Left lung (tissue), 14 donors: ENCODE measurements at places on chromosomes 5 and 9.

DNA sequence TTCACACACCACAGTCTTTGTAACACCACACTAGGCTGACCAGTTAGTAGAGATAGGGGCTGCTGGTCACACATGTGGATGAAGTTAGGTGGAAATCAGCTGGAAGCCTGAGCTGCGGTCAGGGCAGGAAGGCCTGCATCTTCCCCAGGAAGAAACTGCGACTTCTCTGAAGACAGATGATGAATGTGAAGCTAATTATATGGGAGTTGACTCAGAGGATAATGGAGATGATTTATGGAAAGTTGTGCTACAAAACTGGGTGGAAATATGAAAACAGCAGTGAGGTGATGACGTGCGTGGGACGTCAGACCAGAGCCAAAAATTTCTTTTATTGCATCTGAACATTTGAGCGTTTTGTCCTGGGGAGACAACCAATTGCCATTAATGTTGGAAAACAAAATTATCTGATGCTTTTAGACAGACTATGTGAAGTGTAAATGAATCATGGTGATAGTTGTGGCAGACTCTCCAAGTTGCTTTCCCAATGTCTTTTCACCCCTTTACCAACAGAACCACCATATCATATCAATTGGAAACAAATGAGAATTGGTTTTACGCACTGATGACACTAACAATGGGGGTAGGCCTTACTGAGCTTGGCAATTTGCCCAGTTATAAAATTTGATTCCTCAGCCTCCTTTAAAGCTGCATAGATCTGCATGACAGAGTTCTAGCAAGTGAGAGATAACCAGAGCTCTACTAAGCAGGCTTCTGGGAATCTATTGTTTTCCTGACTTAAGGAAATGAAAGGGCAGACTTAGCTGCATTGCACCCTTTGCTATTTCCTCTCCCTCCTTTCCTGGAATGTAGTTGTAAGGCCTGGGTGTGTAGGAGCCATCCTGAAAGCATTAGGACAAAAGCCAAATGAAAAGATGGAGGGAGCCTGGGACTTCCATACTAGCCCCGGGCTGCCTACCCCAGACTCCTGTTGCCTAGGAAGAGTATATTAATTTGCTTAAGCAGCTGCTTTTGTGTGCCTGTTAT, 84.0 kb downstream of the RAB3C start:
- DNase-seq, result no peak

GRCh38 chr5:82405618-82406204, 127.6 kb upstream of the RPS23 start:
- no peak for DNase-seq

- no peak for DNase-seq
Observed at GRCh38 chr5:40052808-40053207, 626.9 kb upstream of the PTGER4 start.

- no peak for DNase-seq
Observed at GRCh38 chr5:126449751-126450271, 26.6 kb downstream of the GRAMD2B start.

DNA sequence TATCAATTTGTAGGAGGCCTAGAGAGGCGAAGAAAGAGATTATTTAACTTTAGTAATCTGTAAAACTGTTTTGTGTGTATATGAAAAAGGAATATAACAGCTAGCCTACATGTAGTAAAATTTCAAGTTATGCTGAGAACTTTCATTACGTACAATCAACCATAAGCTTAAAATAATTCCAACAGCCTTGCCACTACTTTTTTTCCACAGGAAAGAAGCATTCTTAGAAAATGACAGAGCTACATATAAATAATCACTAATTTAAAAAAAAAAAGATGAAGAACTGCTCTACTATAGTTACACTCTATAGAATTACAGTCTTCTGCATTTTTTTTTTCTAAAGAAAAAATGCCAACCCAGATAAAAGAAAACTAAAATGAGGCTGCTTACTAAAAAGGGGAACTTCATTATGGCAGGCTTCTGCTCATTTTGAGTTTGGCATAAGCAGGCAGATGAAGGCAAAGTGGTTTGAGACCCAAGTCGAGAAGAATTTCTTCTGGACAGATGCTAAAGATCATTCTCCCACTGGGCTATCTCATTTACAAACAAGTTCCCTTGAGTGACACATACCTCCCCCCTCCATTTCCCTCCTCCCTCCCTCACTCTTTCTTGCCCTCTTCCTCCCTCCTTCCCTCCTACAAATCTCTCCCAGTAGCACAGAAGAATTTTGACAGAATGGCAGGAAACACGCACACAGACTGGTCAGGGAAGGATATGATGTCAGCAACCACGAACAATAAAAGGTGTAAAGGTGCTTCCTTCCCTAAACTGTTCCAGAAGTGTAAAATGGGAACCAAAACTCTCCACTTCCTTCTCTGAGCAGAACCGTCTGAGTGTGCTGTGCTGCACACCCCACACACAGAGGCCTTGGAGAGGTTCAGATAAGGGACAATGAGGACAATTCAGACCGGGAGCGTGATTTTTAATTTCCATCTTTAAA, 56.1 kb downstream of the MEF2C start:
- DNase-seq, result no peak

GRCh38 chr9:16414451-16414850, 456.0 kb downstream of the BNC2 start:
- no peak for DNase-seq

DNA sequence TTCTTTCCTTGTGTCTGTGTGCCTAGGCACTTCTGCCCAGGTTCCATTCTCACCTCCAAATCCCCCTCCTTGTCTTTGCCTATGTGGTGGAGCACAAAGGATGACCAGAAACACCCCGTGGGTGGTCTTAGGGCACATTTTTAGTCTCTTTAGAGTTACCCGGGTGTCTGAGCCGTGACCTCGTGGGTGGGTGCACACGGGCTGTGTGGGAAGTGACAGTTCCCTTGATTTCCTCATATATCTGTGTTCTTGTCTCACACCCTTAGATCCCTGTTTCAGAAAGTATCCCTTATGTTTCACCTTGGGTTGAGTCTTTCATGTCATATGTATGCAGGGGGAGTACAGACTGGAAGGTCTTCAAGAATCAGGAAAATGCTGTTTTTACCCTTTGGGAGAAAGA, 13.4 kb upstream of the SMIM32 start:
- no peak for DNase-seq

DNA sequence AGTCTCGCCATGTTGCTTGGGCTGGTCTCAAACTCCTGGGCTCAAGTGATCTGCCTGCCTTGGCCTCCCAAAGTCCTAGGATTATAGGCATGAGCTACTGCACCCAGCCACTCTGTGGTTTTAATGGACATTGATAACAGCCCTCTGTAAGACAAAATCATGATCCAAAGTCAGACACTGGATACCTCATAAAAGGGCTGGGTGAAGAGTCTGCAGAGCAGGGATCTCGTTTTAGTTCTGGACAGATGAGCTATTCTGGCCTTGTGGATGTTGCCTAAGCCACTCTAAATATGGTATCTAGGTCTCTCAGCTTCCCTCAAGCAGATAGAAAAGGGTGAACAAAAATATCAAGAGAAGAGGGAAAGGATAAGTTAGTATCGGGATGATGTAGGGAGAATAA, 133.4 kb upstream of the OSMR start:
- DNase-seq, result no peak

- DNase-seq, result no peak
Observed at GRCh38 chr5:152147286-152147685, 222.6 kb upstream of the GLRA1 start.

GRCh38 chr5:125411071-125411743, 664.8 kb upstream of the ZNF608 start:
- no peak for DNase-seq

DNA sequence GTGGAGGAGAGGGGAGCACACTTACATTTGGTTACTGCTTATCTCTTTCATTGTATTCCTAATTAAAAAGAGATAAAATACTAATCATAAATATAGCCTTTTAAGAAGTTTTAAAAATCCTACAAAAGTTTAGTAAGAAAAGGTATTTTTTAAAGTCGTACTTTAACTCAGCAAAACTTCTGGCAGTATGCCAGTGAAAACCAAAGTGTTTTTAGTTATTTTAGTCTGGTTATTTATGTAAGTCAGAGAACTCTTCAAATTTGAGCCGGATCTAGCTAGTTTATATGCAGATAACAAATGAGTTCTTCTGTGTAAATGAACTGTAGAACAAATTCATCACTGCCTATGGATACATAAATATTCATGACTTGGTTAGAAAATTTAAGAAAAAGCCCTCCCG, 36.5 kb upstream of the ANKDD1B start:
- DNase-seq, result peak; percentile 25

- no peak for DNase-seq
Observed at GRCh38 chr9:75483636-75484035, 395.3 kb downstream of the OSTF1 start.

GRCh38 chr5:93596310-93596675, 13.3 kb downstream of the NR2F1 start:
- no peak for DNase-seq
